NCI-H2081 (cell line): ENCODE measurements at places on chromosomes 16 and 17.

GRCh38 chr16:70511833-70512232, 11.5 kb downstream of the COG4 start:
- no peak for DNase-seq

- no peak for DNase-seq
Observed at GRCh38 chr16:68073902-68074760, 11.0 kb upstream of the NFATC3 start.

GRCh38 chr16:28880589-28880915, 2.3 kb downstream of the ATP2A1 start:
- no peak for DNase-seq

DNA sequence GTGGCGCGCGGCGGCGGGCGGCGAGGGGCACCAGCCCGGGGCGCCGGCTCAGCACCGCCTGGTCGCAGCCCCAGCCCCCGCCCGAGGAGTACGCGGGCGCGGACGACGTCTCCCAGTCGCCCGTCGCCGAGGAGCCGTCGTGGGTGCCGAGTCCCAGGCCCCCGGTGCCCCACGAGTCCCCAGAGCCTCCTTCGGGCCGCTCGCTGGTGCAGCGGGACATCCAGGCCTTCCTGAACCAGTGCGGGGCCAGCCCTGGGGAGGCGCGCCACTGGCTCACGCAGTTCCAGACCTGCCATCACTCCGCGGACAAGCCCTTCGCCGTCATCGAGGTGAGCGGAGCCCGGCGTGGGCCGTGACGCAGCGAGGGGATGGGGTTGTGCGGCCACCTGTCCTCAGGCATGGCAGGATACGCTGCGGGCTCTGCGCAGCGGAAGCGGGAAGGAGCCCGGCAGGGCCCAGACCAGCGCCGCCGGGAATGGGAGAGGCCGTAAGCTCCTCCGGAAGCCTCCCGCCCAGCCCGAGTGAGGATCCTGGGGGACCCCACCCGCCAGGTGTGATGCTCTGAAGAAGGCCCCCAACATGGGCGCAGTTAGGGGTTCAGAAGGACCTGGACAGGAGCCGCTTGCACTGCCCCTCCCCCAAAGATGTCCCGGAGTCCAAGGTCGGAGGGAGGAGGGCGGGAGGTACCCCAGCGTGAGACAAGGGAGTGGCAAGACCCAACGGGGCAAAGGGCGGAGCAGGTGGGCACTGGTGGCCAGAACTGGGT, 522 bp downstream of the NAGS start:
- DNase-seq = peak; percentile 31

GRCh38 chr17:68101075-68101986, 65.8 kb downstream of the KPNA2 start:
- DNase-seq = peak; percentile 89
